ENCODE measurements at places on chromosomes 6 and 20.

DNA sequence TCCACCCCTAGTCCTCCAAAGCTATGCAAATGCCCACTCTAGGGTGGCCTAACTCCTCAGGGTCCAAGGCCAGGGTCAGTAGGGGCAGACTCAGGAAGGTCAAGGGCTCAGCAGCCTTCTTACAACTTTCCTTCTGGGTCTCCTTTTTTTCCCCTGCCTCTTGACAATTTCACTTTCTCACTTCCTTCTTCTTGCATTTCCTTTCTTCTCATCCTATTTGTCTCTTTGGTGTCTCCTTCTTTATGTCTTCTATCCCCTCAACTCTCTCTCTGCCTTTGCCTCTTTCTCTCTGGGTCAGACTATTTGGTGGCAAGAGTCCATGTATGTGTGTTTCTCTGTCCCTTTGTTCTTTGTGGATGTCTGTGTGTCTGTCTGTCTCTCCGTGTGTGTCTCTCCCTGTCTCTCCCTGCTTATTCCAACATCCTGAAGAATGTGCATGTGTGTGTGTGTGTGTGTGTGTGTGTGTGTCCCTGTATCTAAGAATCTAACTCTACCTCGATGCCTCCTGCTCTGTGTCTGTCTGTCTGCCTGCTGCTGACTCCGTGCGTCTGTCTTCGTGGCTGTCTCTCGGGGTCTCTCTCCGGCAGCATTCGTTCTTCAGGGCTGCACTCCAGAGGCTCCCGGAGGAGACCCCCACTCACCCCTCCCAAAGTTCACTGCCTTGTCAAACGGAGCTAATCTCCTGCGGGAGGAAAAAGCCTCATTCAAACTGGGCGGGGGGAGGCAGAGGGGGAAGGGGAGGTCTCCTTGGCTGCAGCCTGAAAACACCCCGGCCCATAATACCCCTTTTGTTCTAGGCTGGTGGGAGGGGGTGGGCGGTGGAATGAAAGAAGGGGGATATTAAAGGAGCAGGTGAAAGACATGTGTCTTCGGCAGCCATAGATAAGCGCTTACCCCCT, 51.7 kb upstream of the FOXP4 start:
- no peak for DNase-seq

GRCh38 chr6:158630938-158631616, 13.5 kb downstream of the DYNLT1 start:
- no peak for DNase-seq

- no peak for DNase-seq
Measured at GRCh38 chr20:58665606-58666005, 14.5 kb downstream of the STX16 start.

GRCh38 chr20:61757678-61758563, 307.8 kb downstream of the TAF4 start:
- DNase-seq: no peak

- DNase-seq: no peak
Measured at GRCh38 chr6:112330071-112330878, 16.9 kb upstream of the RFPL4B start.

- DNase-seq: no peak
Measured at GRCh38 chr6:14944593-14944992, 301.3 kb upstream of the JARID2 start.

GRCh38 chr6:118551063-118552053, 3.3 kb downstream of the PLN start:
- no peak for DNase-seq

- DNase-seq: no peak
Measured at GRCh38 chr6:107735906-107736635, 88.0 kb downstream of the SCML4 start.

GRCh38 chr6:90175627-90176538, 120.8 kb downstream of the BACH2 start:
- no peak for DNase-seq

DNA sequence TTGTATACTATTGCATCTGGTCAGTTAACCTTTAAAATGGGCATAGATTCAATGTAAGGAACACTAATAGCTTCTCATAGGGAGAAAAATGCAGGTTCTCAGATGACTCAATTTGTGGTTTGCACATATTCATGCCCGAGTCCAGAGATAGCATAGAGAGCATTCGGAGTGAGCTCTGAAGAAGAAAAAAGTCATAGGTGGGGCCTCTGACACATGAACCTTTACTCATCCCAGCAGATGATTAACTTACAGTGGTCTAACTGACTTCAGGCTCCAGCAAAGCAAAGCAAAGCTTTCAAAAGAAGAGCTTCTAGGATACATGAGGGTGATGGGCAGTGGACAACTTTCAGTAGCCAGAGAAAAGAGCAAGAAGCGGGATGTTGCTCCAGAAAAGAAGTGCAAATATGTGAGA, 55.3 kb upstream of the BTN3A2 start:
- no peak for DNase-seq

GRCh38 chr6:33694401-33694931, 17.0 kb downstream of the UQCC2 start:
- peak; percentile 47 for DNase-seq

DNA sequence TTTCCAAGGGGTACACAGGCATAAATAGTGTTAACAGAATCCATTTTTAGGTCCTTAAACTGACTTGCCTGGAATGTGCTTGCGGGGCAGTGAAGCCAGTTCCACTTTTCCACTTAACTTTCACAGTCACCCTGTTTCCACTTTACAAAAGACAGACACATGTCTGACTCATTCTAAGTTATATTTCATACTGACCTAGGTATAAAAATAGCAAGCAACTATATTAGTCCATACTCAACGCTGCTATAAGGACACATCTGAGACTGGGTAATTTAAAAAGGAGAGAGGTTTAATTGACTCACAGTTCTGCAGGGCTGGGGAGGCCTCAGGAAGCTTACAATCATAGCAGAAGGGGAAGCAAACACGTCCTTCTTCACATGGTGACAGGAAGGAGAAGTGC, 88.2 kb downstream of the MTFR2 start:
- DNase-seq: no peak

DNA sequence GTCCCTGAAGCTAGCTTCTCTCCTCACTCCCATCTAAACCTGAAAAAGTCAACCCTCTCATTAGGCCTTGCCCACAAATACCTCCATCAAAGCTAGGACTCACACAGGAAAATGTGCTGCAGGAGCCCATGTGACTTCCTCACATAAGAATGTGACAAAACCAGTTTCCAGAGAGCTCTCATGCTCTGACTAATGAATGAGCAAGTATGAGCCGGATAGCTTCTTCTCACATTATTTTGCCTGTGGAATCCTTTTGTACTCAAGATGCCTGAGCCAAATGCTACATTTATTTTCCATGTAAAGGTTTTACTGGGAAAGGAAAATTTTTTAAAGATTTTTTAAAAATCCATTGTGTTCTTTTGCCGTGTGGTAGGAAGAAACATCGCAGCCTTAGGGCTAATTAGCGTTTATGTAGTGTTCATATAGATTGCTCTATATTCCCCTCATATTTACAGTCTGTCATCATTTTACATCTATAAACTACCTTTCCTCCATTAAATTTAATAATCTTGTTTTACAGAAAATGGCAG, 68.6 kb upstream of the CCN6 start:
- no peak for DNase-seq

- DNase-seq: no peak
Measured at GRCh38 chr20:59305908-59306655, 5.7 kb downstream of the EDN3 start.

DNA sequence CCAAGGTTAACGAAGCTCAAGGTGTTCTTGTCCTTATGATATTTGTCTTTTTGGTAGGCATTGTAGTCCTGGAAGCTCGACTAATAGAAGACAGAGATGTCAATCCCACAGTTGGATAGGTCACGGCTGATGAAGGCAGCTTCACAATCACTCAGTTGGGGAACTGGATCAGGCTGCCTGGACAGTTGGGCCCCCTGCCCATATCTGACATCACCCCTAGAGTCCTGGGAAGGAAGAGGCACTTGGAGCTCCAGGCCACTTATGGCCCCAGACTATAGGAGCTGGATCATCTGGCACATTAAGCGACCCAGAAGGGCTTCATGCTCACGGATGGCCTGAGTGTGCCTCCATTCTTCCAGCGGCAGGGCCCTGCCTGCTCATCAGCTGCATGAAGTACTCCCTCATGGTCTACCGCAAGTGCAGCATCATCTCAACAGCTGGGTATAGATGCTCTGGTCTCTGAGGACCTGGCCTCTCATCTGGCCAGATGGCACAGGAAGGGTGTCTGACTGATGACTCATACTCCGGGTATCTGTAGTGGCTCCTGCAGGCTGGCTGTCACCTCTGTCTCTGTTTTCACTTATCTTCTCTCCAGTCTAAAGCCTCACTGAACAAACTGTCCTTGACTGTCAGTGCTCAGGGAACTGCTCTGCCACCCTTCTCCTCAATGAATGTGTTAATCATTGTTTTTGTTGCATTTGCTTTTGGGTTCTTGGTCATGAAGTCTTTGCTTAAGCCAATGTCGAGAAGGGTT, 29.2 kb upstream of the SSR1 start:
- DNase-seq: no peak

- DNase-seq: no peak
Measured at GRCh38 chr6:39193201-39193791, 36.0 kb downstream of the KCNK5 start.

DNA sequence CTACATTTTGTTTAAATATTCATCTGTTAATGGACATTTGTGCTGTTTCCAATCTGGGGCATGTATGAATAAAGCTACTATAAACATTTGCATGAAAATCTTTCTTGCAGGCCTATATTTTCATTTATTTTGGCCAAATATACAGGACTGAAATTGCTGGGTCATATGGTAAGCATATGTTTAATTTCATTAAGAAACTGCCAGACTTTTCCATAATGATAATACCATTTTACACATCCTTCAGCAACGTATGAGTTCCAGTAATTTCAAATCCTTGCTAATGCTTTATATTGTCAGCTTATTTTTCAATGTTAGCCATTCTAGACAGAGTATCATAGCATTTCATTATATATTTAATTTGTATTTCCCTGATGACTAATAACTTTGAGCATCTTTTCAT, 51.0 kb downstream of the GPR6 start:
- no peak for DNase-seq

DNA sequence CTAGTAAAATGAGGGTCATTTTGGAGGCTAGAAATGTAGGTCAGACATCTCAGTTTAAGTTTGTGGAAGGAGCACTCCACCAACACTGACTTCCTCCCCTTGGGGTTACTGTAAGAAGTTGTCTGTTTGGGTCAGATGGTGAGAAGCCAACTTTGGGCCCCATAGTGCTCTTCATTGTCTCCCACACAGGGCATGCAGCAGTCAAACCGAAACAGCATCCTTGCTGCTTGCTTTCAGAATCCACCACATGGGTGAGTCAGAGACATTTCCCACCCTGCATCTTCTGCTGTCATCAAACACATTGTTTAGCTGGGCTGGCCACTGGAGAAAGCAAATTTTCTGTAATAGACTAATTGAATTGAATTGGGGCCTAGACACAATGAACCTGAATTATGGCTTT, 16.8 kb downstream of the IL17F start:
- DNase-seq: no peak

- DNase-seq: no peak
Measured at GRCh38 chr6:16659466-16660156, 101.6 kb downstream of the ATXN1 start.

DNA sequence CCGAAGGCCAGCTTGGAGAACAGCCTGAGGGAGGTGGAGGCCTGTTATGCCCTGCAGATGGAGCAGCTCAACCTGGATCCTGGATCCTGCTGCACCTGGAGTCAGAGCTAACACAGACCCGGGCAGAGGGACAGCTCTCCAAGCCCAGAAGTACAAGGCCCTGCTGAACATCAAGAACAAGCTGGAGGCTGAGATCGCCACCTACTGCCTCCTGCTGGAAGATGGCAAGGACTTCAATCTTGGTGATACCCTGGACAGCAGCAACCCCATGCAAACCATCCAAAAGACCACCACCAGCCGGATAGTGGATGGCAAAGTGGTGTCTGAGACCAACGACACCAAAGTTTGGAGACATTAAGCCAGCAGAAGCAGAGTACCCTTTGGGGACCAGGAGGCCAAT, 223.5 kb upstream of the ID4 start:
- DNase-seq: no peak

GRCh38 chr6:113719545-113719944, 137.6 kb upstream of the MARCKS start:
- no peak for DNase-seq

DNA sequence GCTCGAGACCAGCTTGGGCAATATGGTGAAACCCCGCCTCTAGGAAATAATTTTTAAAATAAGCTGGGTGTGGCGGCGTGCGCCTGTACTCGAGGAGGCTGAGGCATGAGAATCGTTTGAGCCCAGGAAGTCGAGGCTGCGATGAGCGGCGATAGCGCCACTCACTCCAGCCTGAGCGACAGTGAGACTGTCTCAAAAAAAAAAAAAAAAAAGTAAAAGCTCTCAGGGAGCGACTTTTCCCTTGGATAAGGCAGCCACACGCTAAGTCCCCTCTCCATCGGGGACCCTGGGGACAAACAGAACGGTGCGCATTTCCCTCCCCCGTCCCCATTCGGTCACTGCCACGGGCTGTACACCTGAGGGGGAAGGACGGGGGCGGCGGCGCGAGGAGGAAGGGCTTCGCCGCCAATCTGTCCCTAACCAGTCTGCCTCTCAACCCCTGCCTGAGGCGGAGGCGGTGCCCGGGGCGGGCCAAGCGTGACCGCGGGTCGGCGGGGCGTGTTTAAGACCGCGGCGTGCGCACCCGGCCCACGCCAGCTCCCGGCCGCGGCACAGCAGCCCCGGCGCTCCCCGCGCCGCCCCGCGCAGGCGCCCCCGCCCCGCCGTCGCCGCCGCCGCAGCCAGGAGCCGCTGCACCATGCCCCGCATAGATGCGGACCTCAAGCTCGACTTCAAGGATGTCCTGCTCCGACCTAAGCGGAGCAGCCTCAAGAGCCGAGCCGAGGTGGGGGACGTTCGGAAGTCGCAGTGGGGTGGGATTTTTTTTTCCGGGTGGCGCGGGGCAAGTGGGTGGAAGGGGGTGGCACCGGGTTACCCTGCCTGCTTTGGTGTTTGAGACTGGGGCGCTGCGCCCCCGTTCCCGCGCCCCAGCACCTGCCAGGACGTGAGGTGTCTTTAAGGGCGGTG, at the start of gene GMPR:
GMPR (plus strand) TSS at position 531 of the 906 bp plus-strand sequence; CDS start at position 638, 107 bp downstream.
- peak; percentile 33 for DNase-seq

GRCh38 chr6:132236281-132236680, 165.0 kb downstream of the MOXD1 start:
- no peak for DNase-seq

GRCh38 chr6:82795940-82796339, 269.7 kb downstream of the UBE3D start:
- DNase-seq: no peak

DNA sequence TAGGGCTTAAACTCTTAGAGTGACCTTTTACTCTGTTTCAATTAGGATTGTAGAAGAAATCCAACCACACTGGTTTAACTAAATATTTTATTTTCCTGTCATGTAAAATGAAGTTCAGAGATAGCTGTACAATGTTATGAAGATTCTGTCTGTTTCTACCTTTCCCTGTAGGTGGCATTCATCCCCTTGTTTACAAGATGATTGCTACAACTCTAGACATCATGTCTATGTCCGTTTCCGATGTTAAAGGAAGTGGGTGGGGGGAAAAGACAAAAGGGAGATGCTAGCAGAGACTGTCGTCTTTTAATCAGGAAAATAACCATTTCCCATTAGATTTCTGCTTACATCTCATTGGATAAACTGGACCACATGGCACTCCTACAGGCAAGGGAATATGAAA, 30.9 kb upstream of the RIMS1 start:
- DNase-seq: no peak

Data from stimulated activated CD8-positive, alpha-beta memory T cell treated with anti-CD3 and anti-CD28 coated beads, Interleukin-4, amount 100 ng/mL, for 1 hour (primary cell).